ENCODE measurements at places on chromosomes 7 and 10. TPM values are rescaled to one million over a fixed set of nuclear protein-coding genes. Genes with fewer than 3 reads are reported as not detected.

The FAM237B gene
- not detected for total RNA-seq

The AGMO gene
- not detected for total RNA-seq

The SLC39A12 gene
- not detected for total RNA-seq

The FOXP2 gene
- not detected for total RNA-seq

The STEAP4 gene
- 0.02 TPM for total RNA-seq

The AKR1C4 gene
- not detected for total RNA-seq

The LMOD2 gene
- not detected for total RNA-seq

The TASOR2 gene
- 55.0 TPM for total RNA-seq

The SPDYE11 gene
- not detected for total RNA-seq

The DPYSL4 gene
- total RNA-seq: 6.0 TPM

The HECTD2 gene
- 4.6 TPM for total RNA-seq

The GALNT17 gene
- total RNA-seq: not detected

The AKR1B15 gene
- 0.57 TPM for total RNA-seq

The TSPAN12 gene
- 0.05 TPM for total RNA-seq

The TMEM168 gene
- 6.5 TPM for total RNA-seq

The RET gene
- 0.15 TPM for total RNA-seq

The TBXAS1 gene
- total RNA-seq: 5.3 TPM

The VWDE gene
- total RNA-seq: 4.4 TPM

The LDB3 gene
- total RNA-seq: 0.05 TPM

The TMEM213 gene
- not detected for total RNA-seq

The GTF2IRD1 gene
- 16.9 TPM for total RNA-seq
